ENCODE measurements at places on chromosomes 12 and 14. TPM values are rescaled to one million over a fixed set of nuclear protein-coding genes. Genes with fewer than 3 reads are reported as not detected.

DNA sequence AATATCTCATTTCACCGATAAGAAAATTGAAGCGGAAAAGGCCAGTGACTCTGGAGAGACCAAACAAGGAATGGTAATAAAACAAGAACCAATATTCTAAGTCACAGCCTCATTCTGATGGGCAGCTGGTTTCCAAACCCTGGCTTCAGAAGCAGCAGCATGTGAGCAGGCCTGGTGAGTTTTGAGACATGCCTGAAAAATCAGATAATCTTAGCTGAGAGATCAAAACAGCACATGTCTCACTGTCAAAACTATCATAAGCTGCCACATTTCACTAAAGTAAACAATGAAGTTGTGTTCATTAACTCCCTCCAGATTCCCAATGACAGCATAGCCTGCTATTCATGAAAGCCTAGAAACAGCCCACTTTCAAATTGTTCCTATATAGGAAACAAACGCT, 36.5 kb downstream of the CIT start:
- DNase-seq: no peak
- H3K4me1 ChIP-seq: no peaks in the 10 kb centered on the region
- no peak overlapping the region for H3K27ac ChIP-seq
- H3K27me3 ChIP-seq: no peaks in the 10 kb centered on the region

DNA sequence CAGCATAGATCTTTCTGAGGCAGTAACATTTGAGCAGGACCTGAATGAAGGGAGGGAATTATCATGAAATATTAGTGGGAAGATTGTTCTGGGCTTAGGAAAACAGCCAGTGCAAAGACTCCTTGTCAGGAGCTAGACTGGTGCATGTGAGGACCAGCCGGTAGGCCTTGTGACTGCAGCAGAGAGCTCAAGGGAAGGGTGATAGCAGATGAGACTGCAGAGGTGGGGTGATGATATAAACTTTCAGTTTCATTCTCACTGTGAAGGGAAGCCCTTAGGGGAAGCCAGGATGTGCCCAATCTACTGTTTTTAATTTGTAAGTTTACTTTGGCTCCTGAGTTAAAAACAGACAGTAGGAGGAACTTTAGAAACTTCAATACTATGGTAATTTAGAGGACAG, 12.4 kb downstream of the IL22 start:
- H3K4me3 ChIP-seq: no peak overlapping the region
- no peaks in the 10 kb centered on the region for H3K36me3 ChIP-seq
- H3K27ac ChIP-seq: no peak overlapping the region
- DNase-seq: peak; percentile 64

- no peaks in the 10 kb centered on the region for H3K4me1 ChIP-seq
- H3K27me3 ChIP-seq: no peaks in the 10 kb centered on the region
- H3K27ac ChIP-seq: no peak overlapping the region
- no peaks in the 10 kb centered on the region for H3K36me3 ChIP-seq
- no peak for DNase-seq
Observed at GRCh38 chr14:31244626-31245025, 37.0 kb upstream of the HECTD1 start.

GRCh38 chr12:54417712-54418440, 1.2 kb downstream of the ITGA5 start:
- no peaks in the 10 kb centered on the region for H3K36me3 ChIP-seq
- no peak for DNase-seq

DNA sequence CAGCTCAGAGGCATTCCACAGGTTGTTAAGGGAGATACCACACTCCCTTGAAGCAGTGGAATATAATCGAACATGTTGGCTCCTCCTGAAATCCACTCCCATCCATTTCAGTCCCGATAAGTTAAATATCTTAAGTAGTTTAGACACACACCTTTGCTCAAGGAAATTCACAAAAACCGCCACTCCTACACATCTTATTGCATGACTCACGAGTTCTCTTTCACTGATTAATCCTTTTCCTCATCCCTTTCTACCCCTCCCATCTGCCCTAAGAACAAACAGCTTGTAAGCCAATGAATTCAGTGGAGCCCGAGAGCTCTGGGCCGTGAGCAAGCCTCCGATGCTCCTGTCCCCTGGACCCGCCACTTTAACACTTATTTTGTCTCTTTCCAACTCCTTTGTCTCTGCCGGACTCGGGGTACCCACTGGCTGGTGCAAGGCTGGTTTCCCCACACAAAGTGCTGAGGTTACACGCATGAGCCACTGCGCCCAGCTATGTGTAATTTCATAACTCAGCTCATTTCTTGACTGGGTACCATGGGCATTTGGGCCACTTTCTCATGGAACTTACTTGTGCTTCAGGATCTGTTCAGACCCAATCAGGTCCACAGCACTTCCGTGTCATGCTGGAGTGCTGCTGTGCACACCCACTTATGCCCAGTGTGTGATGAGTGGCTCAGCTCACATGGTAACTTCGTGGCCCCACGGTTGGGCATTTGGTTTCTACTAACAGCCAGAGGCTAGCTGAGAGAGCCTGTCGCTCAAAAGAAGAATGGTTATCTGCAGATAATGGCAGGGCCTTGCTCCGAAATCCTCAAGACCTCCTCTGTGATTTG, 171.8 kb upstream of the ALG10B start:
- no peaks in the 10 kb centered on the region for H3K4me1 ChIP-seq
- no peaks in the 10 kb centered on the region for H3K36me3 ChIP-seq
- H3K27me3 ChIP-seq: no peaks in the 10 kb centered on the region
- no peak for DNase-seq
- no peak overlapping the region for H3K4me3 ChIP-seq
- no peak overlapping the region for H3K27ac ChIP-seq

- peak overlapping the region; percentile 88 for H3K27ac ChIP-seq
- peak; percentile 33 for DNase-seq
- H3K4me1 ChIP-seq: peaks cover 9% of the 10 kb centered on the region
- H3K36me3 ChIP-seq: no peaks in the 10 kb centered on the region
Observed at GRCh38 chr12:127489061-127489460, 777.9 kb upstream of the TMEM132C start.

GRCh38 chr14:52338051-52338681, 24.1 kb downstream of the PTGER2 start:
- no peak overlapping the region for H3K27ac ChIP-seq
- H3K4me3 ChIP-seq: no peak overlapping the region
- no peak for DNase-seq
- H3K36me3 ChIP-seq: no peaks in the 10 kb centered on the region
- H3K27me3 ChIP-seq: no peaks in the 10 kb centered on the region

GRCh38 chr14:56585461-56586084, 6.0 kb downstream of the TMEM260 start:
- no peak overlapping the region for H3K27ac ChIP-seq
- H3K4me3 ChIP-seq: no peak overlapping the region
- DNase-seq: no peak
- H3K27me3 ChIP-seq: no peaks in the 10 kb centered on the region

DNA sequence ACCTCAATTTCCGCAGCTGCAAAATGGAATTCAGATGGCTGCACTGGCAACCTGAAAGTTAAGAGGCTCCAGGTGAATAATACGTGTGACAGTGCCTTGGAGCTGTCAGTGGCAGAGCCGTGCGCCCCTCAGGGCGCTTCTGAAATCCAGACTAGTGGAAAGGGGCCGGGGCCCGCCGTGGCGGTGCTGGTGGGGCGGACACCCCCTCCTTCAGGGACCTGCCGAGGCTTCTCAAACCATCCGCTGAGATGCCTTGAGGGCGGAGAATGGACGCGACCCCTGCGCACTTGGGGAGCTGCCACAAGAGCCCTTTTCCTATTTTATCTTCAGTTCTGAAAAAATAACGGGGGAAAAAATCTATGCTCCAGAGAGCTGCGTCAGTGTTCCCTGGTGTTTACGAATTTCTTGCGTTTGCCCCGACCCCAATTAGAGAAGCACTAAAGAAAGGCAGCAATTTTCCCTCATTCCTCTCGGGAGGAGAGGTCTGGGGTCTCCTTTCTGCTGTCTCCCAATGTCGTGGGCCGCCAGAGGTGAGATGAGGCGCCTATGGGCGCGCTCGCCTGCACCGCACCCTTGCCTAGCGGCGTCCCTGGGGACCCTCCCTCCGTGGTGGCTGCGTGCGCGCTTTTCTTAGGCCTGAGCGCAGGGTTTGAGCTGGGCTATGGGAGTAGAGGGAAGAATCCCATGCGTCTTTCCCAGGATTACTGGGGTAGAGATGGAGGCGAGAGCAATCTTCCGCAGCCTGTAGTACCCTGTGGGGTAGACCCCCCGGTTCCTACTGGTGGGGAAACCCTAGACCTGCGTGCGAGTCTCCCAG, 2.2 kb downstream of the NOS1 start:
- no peak for DNase-seq
- H3K4me3 ChIP-seq: no peak overlapping the region
- H3K4me1 ChIP-seq: no peaks in the 10 kb centered on the region
- H3K36me3 ChIP-seq: no peaks in the 10 kb centered on the region
- peaks cover 72% of the 10 kb centered on the region for H3K27me3 ChIP-seq
- H3K27ac ChIP-seq: no peak overlapping the region

- H3K4me3 ChIP-seq: peak overlapping the region; percentile 9
- H3K36me3 ChIP-seq: no peaks in the 10 kb centered on the region
- no peaks in the 10 kb centered on the region for H3K4me1 ChIP-seq
- peak overlapping the region; percentile 32 for H3K27ac ChIP-seq
Observed at GRCh38 chr12:91178139-91178561, 4.5 kb downstream of the DCN start.

- H3K4me3 ChIP-seq: no peak overlapping the region
- no peak for DNase-seq
Observed at GRCh38 chr12:75713434-75713833, 202.0 kb upstream of the KRR1 start.

Gene DHRS4L2
- 29.1 TPM for polyA plus RNA-seq

Gene BRMS1L
- 11.9 TPM for polyA plus RNA-seq

Gene RND1
- polyA plus RNA-seq: 1.3 TPM

Gene RERGL
- 0.25 TPM for polyA plus RNA-seq

Gene CDH24
- polyA plus RNA-seq: 10.5 TPM

Gene HOXC10
- polyA plus RNA-seq: 0.19 TPM

Gene RPL6
- polyA plus RNA-seq: 2,028 TPM
